RPMI7951 (cell line): ENCODE measurements at places on chromosomes 11 and 22. TPM values are rescaled to one million over a fixed set of nuclear protein-coding genes. Genes with fewer than 3 reads are reported as not detected.

PVALB gene
- not detected in 2 replicates for total RNA-seq

FOLR3 gene
- total RNA-seq = not detected in 2 replicates

TMX2 gene
- total RNA-seq = 120 and 147 TPM in 2 replicates

MS4A7 gene
- total RNA-seq = not detected in 2 replicates

SLC22A8 gene
- total RNA-seq = not detected in 2 replicates

C11orf16 gene
- not detected in 2 replicates for total RNA-seq

OR51B5 gene
- 1.8 and 2.0 TPM in 2 replicates for total RNA-seq

CAT gene
- 108 and 121 TPM in 2 replicates for total RNA-seq

MOGAT2 gene
- total RNA-seq = not detected in 2 replicates

SLC6A5 gene
- not detected in 2 replicates for total RNA-seq

ANO1 gene
- 7.5 and 8.4 TPM in 2 replicates for total RNA-seq

CCDC157 gene
- 1.8 and 2.9 TPM in 2 replicates for total RNA-seq

IL17RA gene
- total RNA-seq = 4.9 TPM in 2 replicates

AHNAK gene
- total RNA-seq = 184 and 206 TPM in 2 replicates

MS4A12 gene
- total RNA-seq = not detected in 2 replicates
